ENCODE measurements at places on chromosomes 2 and 18. TPM values are rescaled to one million over a fixed set of nuclear protein-coding genes. Genes with fewer than 3 reads are reported as not detected.
A peak's percentile ranks its signal among the peaks of the same experiment; 100 is the strongest.

- no peak for DNase-seq
Observed at GRCh38 chr2:134728163-134728562, 9.4 kb upstream of the TMEM163 start.

GRCh38 chr2:52976143-52976949 is 791.3 kb upstream of the CHAC2 start:
- DNase-seq, result peak; percentile 20

DNA sequence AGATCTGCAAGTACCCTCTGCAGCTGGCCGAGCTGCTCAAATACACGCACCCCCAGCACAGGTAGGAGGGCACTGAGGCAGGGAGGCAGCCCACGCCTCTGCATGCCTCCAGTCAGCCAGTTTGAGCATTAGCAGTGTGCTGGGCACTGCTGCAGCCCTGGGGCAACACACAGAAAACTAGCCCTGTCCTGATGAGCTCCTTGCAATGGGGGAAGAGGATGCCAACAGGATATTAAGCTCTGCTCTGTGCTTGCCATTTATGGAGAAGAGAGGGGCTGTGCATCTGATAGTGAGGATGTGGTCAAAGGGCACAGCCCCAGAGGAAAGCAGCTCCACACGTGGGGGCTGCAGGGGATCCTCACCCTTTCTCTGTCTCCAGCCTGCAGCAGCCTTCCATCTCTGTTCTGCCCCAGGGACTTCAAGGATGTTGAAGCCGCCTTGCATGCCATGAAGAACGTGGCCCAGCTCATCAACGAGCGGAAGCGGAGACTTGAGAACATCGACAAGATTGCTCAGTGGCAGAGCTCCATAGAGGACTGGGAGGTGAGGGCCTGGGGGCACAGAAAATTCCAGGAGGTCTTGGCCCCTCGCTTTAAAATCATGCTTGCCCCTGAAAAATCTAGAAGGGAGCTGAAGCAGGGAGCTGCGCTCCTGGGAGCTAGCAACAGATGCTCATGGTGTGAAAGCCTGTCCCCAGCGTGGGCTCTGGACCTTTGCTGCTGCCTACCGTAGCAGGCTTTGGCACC is 51.7 kb downstream of the FAM168B start:
- no peak for DNase-seq

Gene HEATR5B
- total RNA-seq, result 11.6 TPM

GRCh38 chr18:23260926-23261590 is 125.8 kb downstream of the CABLES1 start:
- no peak for DNase-seq
